ENCODE measurements at places on chromosomes 6 and 20. TPM values are rescaled to one million over a fixed set of nuclear protein-coding genes. Genes with fewer than 3 reads are reported as not detected.
A peak's percentile ranks its signal among the peaks of the same experiment; 100 is the strongest.

- DNase-seq = peak; percentile 55
Observed at GRCh38 chr20:38452880-38453624, 17.9 kb upstream of the SNHG17 start.

- peak; percentile 66 for DNase-seq
Observed at GRCh38 chr20:330233-331149, 5.1 kb downstream of the SOX12 start.

DNA sequence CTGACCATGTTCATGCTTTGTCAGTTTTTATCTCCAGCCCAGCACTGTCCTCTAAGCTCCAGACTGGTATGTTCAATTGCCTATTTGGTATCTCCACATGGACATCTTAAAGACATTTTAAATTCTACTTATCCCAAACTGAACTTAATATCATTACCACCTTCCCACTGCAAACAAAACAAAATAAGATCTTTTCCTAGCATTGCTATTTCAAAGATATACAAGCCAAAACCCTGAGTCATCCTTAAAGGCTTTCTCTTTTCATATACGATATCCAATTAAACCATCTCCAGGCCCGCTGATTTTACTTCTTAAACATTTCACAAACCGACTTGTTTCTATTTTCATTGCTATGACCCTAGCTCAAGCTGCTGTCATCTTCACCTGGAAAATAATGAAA, 35.1 kb upstream of the HS3ST5 start:
- no peak for DNase-seq

DNA sequence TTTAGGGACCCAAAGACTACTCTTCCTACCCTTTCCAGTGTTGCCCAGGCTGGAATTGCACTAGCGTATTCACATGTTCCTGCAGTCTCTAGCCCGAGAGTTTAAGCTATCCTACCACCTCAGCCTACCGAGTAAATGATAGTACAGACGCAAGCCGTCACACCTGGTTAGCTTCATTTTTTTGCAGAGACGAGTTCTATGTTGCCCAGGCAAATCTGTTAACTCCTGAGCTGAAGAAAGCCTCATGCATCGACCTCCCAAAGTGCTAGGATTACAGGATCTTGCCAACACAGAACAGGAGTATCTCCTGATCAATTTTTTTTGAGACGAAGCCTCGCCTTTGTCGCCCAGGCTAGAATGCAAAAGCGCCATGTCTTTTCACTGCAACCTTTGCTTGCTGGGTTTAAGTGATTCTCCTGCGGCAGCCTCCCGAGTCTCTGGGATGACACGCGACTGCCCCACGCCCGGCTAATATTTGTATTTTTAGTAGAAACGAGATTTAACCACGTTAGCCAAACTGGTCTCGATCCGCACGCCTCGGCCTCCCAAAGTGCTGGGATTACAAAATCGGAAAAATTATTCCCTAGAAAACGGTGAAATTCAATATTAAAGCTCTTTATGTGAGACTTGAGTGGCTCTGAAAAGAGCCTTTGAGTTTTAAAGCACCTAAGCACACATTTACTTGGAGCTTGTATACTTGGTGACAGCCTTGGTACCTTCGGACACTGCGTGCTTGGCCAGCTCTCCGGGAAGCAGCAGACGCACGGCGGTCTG, 128.5 kb downstream of the HFE start:
- no peak for DNase-seq

The DSP gene
- total RNA-seq = 198 TPM

The GHRH gene
- total RNA-seq = 4.2 TPM

The SHLD1 gene
- 8.9 TPM for total RNA-seq

The POLH gene
- 7.0 TPM for total RNA-seq

The IL17A gene
- total RNA-seq = not detected

Data from left cardiac atrium (tissue), 4 donors.